ENCODE measurements at places on chromosomes 7 and 10. TPM values are rescaled to one million over a fixed set of nuclear protein-coding genes. Genes with fewer than 3 reads are reported as not detected.

Gene RNF32
- total RNA-seq: 1.5 TPM

Gene FFAR4
- total RNA-seq: 18.1 TPM

Gene MSMB
- total RNA-seq: not detected

DNA sequence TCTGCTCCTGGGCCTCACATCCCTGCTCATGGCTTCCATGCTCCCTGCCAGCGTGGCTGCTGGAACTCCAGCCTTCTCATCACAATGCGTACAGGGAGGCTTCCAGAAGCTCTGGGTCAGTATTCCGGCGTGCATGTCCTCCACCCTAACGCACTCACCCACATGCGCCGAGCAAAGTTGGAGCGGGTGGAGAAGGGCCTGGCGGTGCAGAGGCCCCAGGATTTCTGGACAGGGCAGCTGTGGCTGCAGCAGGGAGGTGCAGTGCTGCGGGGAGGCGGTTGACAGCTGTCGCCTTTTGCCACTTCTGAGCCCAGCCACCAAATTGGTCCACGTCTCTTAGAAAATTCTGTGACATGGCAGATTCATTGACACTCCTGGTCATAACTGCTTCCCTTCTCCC lies 33.6 kb upstream of the FAM20C start:
- no peak overlapping the region for H3K27ac ChIP-seq
- no peaks in the 10 kb centered on the region for H3K36me3 ChIP-seq
- no peaks in the 10 kb centered on the region for H3K4me1 ChIP-seq
- DNase-seq: peak; percentile 51

DNA sequence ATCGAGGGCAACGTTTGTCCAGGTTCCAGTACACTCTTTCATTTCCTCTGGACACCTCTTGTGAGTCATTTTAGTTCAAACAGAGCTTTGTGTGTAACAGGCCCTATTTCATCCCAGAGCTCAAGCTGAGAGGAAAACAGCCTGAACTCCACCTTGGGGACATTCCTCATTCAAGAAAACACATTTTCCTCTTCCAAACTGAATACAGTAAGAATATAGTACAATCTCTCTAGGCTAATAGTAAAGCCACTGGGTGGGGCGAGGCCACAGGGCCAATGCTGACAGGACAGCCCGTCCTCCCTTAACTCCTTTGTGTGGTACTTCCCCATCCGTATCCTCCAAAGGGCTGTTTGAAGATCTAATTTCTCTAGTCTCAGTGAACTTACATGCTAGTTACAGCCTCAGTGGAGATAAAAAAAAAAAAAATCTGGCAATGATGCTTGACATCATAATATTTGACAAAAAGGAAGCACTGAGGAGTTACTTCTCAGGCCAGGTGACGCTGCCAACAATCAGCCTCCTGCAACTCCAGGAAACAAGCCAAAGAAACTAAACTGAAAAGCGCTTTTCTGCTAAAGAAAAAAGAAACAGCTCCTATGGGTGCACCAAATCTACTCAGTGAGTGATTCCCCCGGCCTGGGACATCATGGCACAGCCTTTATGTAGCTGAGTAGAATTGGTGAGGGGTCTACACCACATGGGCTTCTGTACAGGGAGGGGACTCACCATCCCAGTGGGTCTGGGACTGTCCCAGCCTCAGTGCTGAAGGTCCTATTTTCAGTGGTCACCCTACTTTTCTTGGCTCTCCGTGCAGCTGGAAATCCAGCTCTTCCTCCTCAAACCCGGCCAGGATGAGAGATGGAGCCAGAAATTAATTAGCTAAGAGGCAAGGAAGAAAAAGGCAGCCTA lies 238.2 kb upstream of the NEBL start:
- no peaks in the 10 kb centered on the region for H3K36me3 ChIP-seq
- H3K4me3 ChIP-seq: no peak overlapping the region
- H3K27me3 ChIP-seq: no peaks in the 10 kb centered on the region
- H3K4me1 ChIP-seq: peaks cover 11% of the 10 kb centered on the region

- H3K36me3 ChIP-seq: no peaks in the 10 kb centered on the region
- H3K4me3 ChIP-seq: no peak overlapping the region
- H3K4me1 ChIP-seq: no peaks in the 10 kb centered on the region
- no peaks in the 10 kb centered on the region for H3K27me3 ChIP-seq
Observed at GRCh38 chr7:111174510-111174909, 83.6 kb downstream of the LRRN3 start.

GRCh38 chr10:113226831-113227445 lies 276.9 kb downstream of the TCF7L2 start:
- no peaks in the 10 kb centered on the region for H3K4me1 ChIP-seq
- H3K27ac ChIP-seq: no peak overlapping the region
- H3K36me3 ChIP-seq: no peaks in the 10 kb centered on the region
- no peak overlapping the region for H3K4me3 ChIP-seq
- DNase-seq: no peak

DNA sequence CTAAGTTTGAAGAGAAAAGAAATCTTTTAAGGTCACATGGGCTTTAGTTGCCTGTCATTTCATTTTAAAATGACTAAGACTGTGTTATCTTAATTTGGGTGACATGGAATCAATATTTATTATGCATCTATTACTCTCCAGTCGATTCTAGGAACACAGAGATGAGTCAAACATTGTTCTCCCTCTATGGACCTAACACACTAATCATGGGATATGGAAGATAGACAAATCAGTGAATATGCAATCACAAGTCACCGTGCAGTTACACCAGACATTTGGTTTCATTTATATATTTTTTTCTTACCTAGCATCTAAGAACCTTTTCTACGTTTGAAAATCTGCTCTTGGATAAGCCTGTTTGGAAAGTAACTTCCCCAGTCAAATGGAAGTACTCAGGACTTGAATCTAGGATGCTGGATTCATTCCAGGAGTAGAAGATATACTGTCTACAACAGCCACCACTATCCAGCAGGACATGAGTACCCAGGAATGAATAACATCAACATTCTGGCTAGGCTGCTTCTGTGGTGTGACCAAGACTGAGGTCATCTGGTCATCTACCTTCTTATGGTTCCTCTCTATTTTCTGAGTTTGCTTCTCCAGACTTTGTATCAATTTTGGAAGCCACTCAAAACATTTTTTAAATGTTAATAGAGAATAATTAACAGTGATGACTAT lies 902.9 kb upstream of the LRRN3 start:
- no peak overlapping the region for H3K27ac ChIP-seq
- no peaks in the 10 kb centered on the region for H3K4me1 ChIP-seq
- H3K27me3 ChIP-seq: no peaks in the 10 kb centered on the region

GRCh38 chr10:98953251-98953650 lies 282.4 kb downstream of the HPSE2 start:
- H3K27me3 ChIP-seq: no peaks in the 10 kb centered on the region
- no peaks in the 10 kb centered on the region for H3K4me1 ChIP-seq
- H3K4me3 ChIP-seq: no peak overlapping the region
- H3K27ac ChIP-seq: no peak overlapping the region
- no peak for DNase-seq
- H3K36me3 ChIP-seq: no peaks in the 10 kb centered on the region

GRCh38 chr7:129401228-129401966 lies 32.8 kb upstream of the STRIP2 start:
- peaks cover 11% of the 10 kb centered on the region for H3K36me3 ChIP-seq
- H3K4me1 ChIP-seq: no peaks in the 10 kb centered on the region
- DNase-seq: no peak
- no peak overlapping the region for H3K4me3 ChIP-seq
- H3K27me3 ChIP-seq: no peaks in the 10 kb centered on the region

- H3K27ac ChIP-seq: no peak overlapping the region
- no peaks in the 10 kb centered on the region for H3K36me3 ChIP-seq
- H3K4me1 ChIP-seq: peaks cover 14% of the 10 kb centered on the region
- H3K4me3 ChIP-seq: no peak overlapping the region
Observed at GRCh38 chr7:47625861-47626715, 44.2 kb upstream of the TNS3 start.

DNA sequence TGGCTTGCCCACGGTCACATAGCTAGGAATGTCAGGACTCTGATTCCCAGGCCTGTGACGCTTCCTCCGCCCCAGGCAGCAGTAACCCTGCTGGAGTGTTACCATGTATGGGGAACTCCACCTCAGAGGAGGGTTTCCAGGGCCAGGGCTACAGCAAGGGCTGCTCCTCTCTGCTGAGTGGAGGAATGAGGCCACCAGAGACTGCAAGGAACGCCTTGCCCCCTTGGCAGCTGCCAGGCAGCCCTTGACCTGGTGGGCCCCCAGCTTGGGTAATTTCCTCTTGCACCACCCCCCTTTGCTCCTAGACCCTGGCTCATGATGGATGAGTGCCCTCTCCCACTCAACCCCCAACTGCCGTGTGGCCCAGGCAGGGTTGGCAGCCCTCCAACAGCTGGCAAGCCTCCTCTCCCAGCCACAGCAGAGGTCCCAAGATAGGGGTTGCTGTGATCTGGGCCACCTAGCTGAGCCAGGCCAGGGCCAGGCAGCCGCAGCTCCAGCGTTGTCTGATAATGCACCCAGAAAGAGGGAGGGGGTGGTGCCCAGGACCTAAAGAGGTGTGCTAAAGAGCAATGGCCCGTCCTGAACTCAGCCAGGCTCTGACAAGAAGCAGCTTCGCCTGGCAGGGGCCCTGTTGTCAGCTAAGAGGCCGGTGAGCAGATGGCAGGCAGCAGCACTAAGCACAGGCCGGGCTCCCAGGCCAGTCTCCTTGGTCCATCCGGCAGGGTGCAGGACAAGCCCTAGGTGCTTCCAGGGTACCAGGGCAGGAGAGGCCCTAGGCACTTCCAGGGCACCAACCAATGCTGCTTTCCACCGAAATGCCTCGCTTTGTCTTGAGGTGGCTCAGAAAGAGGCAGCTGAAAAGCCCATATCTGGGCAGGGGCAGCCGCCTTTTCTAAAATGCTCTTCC lies 35.4 kb downstream of the DRGX start:
- peaks cover 28% of the 10 kb centered on the region for H3K4me1 ChIP-seq
- no peaks in the 10 kb centered on the region for H3K27me3 ChIP-seq
- no peaks in the 10 kb centered on the region for H3K36me3 ChIP-seq
- no peak overlapping the region for H3K27ac ChIP-seq

GRCh38 chr7:93948873-93949272 lies 27.3 kb downstream of the GNG11 start:
- H3K36me3 ChIP-seq: no peaks in the 10 kb centered on the region
- peaks cover 8% of the 10 kb centered on the region for H3K4me1 ChIP-seq
- no peak for DNase-seq
- no peak overlapping the region for H3K4me3 ChIP-seq
- no peak overlapping the region for H3K27ac ChIP-seq
- H3K27me3 ChIP-seq: no peaks in the 10 kb centered on the region

GRCh38 chr7:116351966-116352365 lies 141.6 kb downstream of the TES start:
- H3K36me3 ChIP-seq: no peaks in the 10 kb centered on the region
- H3K27me3 ChIP-seq: no peaks in the 10 kb centered on the region
- peaks cover 38% of the 10 kb centered on the region for H3K4me1 ChIP-seq
- peak; percentile 14 for DNase-seq
- no peak overlapping the region for H3K4me3 ChIP-seq

DNA sequence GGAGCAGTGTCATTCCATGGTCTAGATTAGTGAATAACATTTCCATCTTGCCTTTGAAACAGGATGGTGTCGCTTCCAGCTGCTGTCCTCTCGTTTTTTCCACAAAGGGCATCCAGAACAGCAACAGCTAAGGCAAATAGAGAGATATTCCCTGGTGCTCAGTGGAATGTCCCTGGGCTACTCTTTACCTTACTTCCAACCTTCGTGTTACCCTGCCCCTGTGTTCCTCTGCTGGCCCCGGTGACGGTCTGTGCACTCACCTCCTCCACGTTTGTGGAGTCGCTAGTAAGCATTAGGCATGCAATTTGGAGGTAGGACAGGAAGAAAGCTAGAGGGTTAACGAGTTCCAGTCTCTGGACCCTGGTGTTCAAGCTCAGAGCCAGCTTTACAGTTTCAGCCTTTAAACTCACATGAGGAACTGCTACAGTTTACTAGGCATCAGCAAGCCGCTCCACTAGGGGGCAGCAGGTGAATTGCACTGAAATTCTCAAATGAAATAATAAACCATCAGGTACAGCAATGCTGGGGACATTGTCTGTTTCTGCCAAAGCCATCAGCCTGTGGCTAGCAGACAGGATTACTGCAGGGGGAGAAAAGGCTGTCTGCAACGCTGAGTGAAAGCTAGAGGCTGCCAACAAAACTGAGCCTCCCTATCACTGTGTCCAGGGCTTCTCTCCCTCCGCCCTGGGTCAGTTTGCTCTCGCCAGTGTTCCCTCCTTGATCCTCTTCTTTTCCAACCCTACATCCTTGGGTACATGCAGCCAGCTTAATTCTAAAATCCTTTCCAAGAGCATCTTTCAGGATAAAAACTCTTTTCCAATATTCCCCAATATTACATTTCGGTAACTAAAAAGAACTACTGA lies 9.0 kb downstream of the MRPL32 start:
- no peaks in the 10 kb centered on the region for H3K27me3 ChIP-seq
- H3K27ac ChIP-seq: no peak overlapping the region

DNA sequence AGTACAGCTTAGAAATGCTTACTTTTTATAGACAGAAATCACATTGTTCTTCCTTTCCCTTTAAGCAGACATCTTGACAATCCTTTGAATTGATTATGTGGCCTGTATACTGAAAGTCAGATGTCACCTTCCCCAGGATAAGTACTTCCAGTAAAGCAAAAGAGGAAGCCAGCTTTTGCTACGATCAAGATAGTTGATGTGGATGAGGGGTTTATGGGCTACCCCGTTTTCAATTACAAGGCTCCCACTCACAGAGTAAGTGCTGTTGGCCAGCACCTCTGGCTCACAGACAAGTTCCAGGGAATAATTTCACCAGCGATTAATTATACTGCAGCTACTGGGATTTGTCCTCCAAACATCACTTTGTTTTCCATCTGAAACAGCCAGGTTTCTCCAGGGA lies 95.1 kb upstream of the SAMD8 start:
- no peak overlapping the region for H3K27ac ChIP-seq
- H3K4me3 ChIP-seq: no peak overlapping the region
- H3K4me1 ChIP-seq: peaks cover 7% of the 10 kb centered on the region

- H3K36me3 ChIP-seq: no peaks in the 10 kb centered on the region
- H3K4me1 ChIP-seq: no peaks in the 10 kb centered on the region
- no peak for DNase-seq
- no peak overlapping the region for H3K4me3 ChIP-seq
Observed at GRCh38 chr10:51367127-51367526, 292.8 kb downstream of the PRKG1 start.

GRCh38 chr10:30550967-30551815 lies 78.4 kb downstream of the LYZL2 start:
- H3K4me3 ChIP-seq: no peak overlapping the region
- H3K27me3 ChIP-seq: no peaks in the 10 kb centered on the region

DNA sequence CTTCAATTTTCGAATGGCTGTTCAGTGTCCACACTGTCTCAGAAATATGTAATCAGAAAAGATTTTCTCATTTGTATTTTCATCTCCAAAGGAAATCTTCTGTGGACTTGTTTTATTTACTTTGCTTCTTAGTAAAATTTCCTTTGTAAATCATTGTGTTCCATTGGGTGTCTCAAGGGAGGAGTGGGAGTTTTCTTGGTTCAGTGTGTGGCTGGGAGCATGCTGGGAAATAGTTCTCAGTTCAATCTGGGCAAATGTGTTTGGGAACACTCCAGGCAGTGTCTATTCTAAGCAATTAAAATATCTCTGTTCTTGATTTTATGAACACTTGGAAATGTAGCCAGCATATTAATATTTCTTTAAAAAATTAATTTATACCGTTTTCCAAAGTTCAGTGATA lies 1019.8 kb downstream of the CNTNAP2 start:
- H3K36me3 ChIP-seq: no peaks in the 10 kb centered on the region
- no peaks in the 10 kb centered on the region for H3K4me1 ChIP-seq
- no peak overlapping the region for H3K27ac ChIP-seq
- DNase-seq: no peak
- no peaks in the 10 kb centered on the region for H3K27me3 ChIP-seq

GRCh38 chr7:157431951-157432540 lies 95.2 kb downstream of the DNAJB6 start:
- H3K36me3 ChIP-seq: no peaks in the 10 kb centered on the region
- H3K27ac ChIP-seq: no peak overlapping the region
- H3K27me3 ChIP-seq: no peaks in the 10 kb centered on the region
- no peak overlapping the region for H3K4me3 ChIP-seq

All from upper lobe of left lung (tissue), 6 donors.